ENCODE measurements at places on chromosomes 16 and 17. TPM values are rescaled to one million over a fixed set of nuclear protein-coding genes. Genes with fewer than 3 reads are reported as not detected.

GRCh38 chr17:82320956-82321927 is 3.8 kb upstream of the CD7 start:
- peak; percentile 26 for DNase-seq

Gene SSTR5
- not detected for total RNA-seq

DNA sequence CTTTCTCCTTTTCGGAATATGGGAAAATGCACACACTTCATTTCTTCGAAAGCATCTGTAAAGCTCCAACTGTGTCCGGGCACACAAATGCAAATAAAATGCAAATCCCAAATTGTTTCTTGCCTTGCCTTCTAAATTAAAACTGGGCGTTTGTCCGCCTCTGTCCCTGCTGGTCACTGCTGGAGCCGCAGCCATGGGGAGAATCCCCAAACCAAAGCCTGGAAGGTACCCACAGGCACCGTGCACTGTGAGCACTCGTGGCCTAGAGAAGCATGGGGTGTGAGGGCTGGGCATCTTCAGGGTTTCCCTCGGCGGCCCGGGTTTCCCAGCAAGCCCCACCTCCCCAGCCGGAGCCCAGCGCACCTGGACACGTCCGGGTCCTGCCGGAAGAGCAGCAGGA is 2.9 kb downstream of the SLC47A2 start:
- no peak for DNase-seq

DNA sequence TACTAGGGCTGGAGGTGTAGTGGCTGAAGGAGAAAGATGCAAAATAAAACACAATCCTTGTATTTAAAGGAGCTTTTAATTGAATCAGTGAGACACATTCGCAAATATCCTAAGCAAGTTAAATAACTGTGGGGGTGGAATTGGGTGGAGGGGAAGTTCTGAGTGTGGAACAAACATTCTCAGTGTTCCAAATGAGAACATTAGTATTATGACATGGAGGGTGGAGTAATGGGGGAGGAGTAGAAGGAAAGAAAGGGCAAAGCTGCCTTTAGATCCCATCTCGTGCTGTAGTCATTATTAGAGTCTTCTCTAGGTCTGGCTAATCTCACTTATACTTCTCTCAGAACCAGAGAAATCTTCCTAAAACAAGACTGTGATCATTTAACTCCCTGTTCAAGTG is 169.7 kb downstream of the ANKFN1 start:
- DNase-seq: no peak

Gene KRTAP17-1
- not detected for total RNA-seq

Gene GUCY2D
- total RNA-seq: not detected

DNA sequence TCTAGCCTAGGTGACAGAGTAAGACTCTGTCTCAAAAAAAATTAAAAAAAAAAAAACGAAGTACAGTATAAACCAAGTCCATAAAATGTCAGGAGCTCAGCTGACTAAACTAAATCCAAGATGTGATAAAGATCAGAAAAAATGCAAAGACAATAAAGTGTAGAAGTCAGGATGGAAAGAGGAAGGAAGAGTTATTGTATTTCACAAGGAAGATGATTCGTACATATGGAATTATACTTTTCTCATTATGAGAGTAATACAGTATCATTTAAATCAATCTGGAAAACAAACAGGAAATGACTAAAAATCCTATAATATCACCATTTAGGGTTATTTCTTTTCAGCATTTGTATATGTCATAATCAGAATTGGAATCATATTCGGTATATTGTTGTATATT is 11.4 kb upstream of the APOH start:
- DNase-seq: no peak

DNA sequence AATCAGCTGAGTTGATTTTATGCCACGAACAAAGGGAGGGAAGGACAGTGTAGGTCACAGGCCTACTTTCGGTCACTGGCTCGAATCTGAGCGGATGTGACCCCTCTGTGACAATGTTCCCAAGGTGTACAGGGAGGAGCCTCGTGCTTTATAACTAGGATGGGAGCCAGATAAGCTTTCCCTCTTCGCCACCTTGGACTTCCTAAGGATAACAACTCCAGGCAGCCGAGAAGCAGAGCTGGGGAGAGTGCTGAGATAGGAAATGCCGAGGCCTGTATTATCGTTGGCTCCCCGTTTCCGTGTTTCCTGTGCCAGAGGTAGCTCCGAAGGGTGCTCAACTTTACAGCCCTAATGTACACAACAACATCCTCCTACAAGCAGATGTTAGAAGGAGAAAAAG is 217.8 kb upstream of the IRX3 start:
- no peak for DNase-seq

Gene GDPD1
- total RNA-seq: not detected

Gene CEP112
- total RNA-seq: 6.3 TPM

Gene CSH1
- not detected for total RNA-seq
